Left hindlimb (tissue), 1 donor: ENCODE measurements at places on chromosomes 12 and 14.
A peak's percentile ranks its signal among the peaks of the same experiment; 100 is the strongest.

DNA sequence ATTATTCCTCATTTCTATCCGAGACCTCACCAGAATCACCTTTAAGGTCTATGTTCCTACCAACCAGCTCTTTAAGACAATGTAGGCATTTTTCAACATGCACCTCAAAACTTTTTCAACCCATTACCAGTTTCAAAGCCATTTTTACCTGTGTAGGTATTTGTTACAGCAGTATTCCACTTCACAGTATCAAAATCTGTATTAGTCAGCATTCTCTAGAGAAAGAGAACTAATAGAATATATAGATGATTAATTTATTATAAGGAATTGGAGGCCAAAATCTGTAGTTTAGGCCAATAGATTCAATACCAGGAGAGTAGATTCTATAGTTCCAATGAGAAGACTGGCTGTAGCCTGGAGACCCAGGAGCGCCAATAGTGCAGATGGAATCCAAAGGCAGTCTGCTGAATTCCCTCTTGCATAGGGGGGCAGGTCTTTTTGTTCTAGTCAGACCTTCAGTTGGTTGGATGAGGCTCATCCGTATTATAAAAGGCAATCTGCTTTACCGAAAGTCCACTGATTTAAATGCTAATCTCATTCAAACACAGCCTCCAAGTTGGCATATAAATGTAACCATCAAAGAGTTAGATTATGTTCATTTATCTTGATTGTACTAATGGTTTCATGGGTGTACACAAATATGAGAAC lies 151.6 kb upstream of the SYT1 start:
- no peak for DNase-seq

GRCh38 chr14:86052868-86053267 lies 522.9 kb downstream of the FLRT2 start:
- DNase-seq, result no peak

DNA sequence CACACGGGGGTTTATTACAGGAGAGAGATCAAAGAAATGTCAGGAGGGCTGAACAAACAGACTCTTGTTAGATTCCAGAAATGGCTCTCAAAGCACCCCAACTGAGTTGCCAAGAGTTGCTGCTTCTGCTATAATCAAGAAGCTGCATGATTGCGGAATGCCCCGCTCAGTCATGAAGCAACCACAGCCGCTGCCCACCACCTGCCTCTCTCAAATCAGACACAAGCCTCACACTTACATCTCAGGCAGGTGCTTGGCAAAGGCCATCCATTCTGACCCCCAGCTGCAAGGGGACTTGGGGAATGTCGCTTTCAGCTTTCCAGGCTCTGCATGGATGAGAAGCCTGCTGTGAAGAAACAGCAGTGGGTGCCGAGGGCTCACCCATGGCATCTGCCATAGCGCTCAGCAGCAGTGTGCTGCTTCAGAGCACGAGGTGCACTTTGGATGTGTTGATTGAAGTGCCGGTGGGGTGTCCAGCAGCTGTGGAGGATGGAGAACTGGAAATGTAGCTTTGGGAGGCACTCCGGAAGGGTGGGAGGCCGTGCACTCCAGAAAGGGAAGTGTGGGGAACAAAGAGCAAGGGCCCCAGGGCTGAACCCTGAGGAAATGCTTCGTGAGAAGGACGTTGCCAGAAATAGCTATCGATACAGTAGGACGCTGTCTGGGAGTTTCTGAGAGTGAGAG lies 37.7 kb downstream of the LRRC74A start:
- DNase-seq, result peak; percentile 71

DNA sequence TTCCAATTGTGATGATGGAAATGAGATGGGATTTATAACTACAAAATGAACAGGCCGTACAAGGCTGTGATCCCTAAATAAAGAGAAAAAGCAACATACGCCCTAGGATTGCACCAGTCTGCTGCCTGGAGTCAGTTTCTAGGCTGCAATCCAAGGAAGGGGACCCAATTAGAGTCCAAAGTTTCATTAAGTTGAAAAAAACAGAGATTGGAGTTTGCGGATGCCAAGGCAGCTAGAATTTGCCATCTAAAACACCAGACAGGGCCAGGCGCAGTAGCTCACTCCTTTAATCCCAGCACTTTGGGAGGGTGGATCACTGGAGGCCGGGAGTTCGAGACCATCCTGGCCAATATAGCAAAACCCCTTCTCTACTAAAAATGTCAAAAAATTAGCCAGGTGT lies 661.0 kb downstream of the RPS29 start:
- DNase-seq, result no peak

GRCh38 chr12:82817368-82817767 lies 130.7 kb downstream of the TMTC2 start:
- no peak for DNase-seq

DNA sequence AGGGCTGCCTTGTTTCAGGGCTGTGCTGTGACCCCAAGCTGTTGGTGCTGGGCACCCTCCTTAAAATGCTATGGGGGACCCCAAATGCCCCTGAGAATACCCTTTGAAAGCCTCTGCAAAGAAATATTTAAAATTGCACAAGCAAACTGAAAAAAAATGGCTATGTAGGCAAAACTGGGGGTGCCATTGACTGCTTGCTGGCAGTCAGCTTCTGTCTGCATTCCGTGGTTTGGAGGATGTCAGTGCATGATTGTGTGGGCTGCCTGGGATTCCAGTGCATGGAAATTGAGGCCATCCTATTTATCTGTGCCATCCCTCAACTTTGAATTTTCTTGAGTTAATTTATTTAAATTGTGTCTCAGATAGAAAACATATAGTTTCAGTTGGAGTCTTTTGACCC lies 113.7 kb upstream of the RTL1 start:
- peak; percentile 51 for DNase-seq

DNA sequence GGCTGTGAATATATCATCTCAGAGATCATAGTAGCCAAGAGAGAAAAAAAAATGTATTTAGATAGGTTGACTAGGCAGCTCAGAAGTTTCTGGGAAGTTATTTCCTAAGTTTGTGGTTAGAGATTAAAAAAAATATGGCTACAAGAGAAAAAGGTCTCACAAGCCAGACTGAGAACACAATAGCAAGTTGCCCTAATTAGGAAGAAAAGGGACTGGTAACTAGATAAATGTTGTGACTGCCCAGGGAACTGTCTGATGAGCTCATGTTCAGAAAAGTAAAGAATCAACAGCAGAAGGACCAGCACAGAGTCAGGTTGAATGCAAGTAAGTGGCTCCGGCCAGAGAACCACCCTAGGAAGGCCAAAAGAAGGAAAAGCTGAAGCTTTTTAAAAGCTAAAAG lies 256.6 kb downstream of the PRKD1 start:
- DNase-seq, result no peak

GRCh38 chr14:31371646-31372045 lies 48.7 kb downstream of the HEATR5A start:
- no peak for DNase-seq
